H4 (cell line): ENCODE measurements at places on chromosomes 12 and 14.
A peak's percentile ranks its signal among the peaks of the same experiment; 100 is the strongest.

GRCh38 chr12:62301799-62302133 is 41.6 kb downstream of the USP15 start:
- DNase-seq = no peak

- DNase-seq = no peak
These were observed 291.0 kb downstream of the SNAPC1 start for GRCh38 chr14:62053188-62053587.

DNA sequence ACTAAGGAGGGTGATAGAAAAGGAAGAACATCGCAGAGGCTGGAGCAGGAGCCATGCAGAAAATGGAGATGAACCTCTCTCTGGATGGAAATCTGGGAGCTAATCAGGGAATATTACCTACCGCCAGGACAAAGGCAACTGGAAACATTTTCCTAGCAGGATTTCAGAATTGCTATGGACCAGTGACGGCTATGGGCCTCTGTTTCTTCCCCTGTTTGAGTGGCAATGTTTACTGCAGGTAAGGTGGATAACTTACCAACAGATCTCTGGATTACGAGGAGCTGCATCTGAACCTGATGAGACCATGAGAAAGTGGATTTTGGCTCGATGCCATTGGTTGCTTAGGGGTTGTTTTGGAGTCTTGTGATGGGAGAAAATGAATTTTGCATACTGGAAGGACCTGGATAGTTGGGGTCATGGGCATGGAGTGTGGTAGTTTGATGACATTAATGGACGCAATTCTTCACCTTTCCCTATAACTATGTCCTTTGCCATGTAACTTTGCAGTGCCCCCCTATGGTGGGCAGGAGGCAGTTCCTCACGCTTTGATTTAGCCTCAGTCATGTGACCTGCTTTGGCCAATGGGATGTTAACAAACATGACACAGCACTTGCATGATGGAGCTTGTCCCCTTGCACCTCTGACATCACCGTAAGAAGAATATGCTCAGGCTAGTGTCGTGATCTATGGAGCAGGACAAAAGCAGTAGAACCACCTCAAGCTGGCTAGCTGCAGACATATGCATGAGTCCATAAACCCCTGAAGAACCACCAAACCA is 51.1 kb downstream of the CALM1 start:
- DNase-seq = no peak

DNA sequence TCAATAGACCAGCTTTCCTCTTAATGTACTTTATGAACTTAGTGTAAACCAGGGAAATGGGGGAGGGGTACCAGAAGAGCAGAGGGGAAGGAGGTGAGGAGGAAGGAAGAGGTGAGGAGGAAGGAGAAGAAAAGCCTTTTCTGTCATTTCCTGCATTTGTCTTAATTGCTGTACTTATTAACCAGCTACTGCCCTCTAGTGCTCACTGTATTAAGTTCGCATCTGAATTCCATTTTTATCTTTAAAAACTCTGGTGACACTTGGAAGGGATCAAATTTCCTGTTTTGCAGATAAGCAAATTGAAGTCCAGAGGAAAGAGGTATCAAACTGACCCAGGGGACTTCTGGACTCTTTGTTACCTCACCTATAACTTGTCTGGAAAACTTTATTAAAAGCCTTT is 22.2 kb downstream of the MANSC1 start:
- peak; percentile 77 for DNase-seq

DNA sequence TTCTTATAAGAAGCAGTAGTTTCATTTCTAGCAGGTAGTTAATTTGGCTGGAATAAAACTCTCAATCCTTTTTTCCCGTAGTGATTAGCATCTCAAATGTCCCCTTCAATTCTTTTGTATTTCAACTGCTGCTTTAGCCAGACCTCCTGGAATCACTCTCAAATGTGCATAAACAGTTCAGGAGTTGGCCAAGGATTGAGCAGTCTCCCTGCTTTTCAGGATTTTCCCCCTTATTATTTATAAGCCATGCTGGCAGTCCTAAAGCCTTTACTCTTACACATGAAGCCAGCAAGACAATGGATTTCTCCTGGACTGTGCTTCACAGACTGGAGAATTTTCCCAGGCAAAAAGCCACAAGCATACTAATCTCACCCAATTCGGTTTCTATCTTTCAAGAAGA is 950.1 kb downstream of the VRK1 start:
- DNase-seq = no peak

DNA sequence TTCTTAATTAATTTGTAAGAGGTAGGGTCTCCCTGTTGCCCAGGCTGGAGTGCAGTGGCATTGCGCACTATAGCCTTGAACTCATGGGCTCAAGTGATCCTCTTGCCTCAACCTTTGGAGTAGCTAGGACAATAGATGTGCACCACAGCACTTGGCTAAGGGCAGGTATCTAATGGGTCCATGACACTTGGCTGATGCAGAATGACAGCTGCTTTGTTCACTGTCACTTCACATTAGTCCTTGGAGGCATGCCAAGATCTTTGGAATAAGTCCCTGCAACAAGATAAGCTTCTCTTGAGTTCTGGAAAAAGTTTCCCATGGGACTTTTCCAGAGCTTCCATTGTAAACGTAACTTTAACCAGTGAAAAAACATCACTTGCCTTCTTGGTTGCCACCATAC is 23.4 kb downstream of the COQ6 start:
- DNase-seq = no peak

GRCh38 chr14:92539875-92540274 is 26.3 kb downstream of the RIN3 start:
- DNase-seq = no peak

GRCh38 chr14:87617079-87617478 is 375.9 kb downstream of the GALC start:
- DNase-seq = no peak

DNA sequence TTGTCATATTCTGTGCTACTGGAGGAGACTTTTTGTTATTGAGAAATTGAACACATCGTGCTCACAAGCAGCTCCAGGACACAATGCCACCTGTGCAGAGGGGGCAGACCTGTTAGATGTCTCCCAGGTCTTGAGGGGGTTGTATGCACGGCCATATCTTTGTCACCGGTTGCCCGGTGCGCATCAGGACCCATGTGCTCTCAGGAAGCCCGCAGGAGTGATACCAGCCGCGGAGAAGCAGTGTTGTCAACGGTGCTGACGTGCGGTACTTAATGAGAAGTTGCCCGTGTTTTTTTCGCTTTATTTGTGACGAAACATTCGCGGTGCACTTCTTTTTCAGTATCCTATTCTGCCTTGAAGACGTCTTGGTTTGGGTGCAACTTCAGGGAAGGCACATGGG is 128.2 kb upstream of the RTL1 start:
- DNase-seq = no peak

- no peak for DNase-seq
These were observed 101.6 kb downstream of the DAD1 start for GRCh38 chr14:22487401-22487800.

- peak; percentile 22 for DNase-seq
These were observed 96.1 kb downstream of the PPHLN1 start for GRCh38 chr12:42421844-42422779.

DNA sequence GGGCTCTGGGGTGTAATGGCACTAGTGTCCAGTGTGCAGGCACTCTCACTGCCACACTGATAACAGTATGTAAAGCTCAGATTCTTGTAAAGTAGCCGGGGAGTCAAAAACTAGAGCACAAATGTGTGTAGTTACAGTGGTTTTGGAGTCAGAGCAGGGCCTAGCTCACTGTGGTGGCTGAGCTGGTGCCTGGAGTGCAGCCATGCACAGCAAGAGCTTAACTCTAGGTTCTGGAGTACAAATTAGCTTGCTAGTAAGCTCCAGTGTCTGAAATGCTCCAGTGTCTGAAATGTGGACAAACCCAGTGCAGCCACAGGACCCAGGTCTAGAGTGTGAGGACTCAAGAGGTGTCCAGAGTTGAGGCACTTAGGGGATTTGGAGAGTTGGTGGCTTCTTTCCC is 149.2 kb downstream of the MSRB3 start:
- DNase-seq = no peak

GRCh38 chr14:70188659-70189455 is at the start of gene SLC8A3:
TSS of gene SLC8A3 (minus strand) at chr14:70188951. CDS start at chr14:70168422, 20,529 bp downstream.
- DNase-seq = no peak

DNA sequence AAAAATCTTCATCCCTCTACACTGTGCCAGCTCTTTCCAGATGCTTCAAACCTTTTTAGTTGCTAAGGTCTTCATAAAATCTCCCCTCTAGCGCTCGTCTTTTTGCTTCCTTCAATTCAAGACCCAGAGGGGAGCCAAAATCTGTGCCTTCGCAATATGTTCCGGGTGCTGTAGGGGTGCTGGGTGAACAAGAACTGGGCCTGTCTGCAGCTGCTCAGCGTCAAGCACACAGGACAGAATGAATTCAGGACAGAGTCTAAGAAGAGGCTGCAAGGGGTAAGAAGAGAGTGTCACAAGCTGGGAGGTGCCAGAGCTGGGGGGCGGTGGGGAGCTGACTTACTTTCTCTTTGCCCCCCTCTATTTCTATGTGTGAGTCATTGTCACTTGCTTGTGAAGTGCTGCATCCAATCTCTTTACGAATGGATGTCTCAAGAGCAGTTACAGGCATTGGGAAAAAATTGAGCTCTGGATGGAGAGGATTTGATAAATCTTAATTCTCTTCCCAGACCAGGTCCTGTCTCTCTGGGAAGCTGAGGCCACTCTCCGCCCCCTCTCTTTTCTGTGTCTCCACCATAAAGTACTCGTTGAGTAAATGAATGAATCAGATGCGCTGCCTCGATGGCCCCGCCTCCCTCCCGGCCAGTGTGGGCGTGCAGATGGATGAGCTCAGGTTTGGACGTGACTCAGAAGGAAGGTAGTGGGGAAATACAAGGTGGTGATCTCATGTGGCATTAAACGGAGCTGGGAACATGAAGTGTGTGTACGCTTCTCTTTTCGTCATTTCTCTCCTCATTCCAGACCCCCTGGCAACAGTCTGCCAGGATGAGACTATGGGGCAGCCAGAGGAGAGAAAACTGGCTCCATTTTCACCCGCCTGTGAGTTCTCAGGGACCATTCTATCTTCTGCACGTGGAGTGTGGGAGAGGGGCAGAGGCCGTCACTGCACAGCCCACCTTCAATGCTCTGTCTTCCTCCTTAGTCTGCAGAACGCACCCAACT is 91.3 kb downstream of the TSPAN9 start:
- peak; percentile 92 for DNase-seq

GRCh38 chr12:67690656-67691055 is 42.1 kb downstream of the DYRK2 start:
- DNase-seq = no peak

- no peak for DNase-seq
These were observed 7.6 kb upstream of the SLC25A21 start for GRCh38 chr14:37179896-37180502.

DNA sequence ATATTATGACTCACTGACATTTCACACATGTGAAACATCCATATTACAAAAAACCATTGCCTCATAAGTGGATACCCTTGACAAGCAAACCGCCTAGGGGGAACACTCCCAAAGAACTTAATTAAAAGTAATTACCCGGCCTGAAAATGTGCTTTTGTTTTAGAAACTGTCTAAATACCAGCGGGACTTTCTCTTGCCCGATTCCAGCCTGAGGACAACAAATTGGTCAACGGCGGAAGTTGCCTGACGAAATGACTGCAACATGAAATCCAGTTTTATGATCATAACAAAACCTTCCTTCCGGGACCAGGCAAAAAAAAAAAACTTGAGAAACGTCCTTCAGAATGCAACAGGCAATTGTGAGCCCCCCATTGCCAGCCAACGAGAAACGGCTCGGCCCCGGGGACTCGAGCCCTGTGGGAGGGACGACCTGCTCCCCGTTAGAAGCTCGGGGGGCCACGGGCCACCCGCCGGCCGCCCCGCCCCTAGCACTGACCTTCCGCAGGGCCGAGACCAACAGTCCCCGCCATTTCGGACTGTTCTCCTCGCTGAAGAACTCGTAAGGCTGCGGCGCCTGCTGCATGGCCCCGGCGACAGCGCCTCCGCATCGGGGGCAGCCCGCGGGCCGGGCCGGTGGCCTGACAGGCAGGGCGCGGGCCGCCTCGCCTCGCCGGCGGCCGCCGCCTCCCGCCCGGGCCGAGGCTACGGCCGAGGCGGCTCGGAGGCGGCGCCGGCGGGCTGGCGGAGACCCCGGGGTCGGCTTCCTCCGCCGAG is 490 bp downstream of the SOS2 start:
- peak; percentile 25 for DNase-seq

- DNase-seq = no peak
These were observed 98.2 kb downstream of the DICER1 start for GRCh38 chr14:95059126-95059525.

GRCh38 chr12:94469522-94469921 is 9.9 kb upstream of the CEP83 start:
- no peak for DNase-seq

DNA sequence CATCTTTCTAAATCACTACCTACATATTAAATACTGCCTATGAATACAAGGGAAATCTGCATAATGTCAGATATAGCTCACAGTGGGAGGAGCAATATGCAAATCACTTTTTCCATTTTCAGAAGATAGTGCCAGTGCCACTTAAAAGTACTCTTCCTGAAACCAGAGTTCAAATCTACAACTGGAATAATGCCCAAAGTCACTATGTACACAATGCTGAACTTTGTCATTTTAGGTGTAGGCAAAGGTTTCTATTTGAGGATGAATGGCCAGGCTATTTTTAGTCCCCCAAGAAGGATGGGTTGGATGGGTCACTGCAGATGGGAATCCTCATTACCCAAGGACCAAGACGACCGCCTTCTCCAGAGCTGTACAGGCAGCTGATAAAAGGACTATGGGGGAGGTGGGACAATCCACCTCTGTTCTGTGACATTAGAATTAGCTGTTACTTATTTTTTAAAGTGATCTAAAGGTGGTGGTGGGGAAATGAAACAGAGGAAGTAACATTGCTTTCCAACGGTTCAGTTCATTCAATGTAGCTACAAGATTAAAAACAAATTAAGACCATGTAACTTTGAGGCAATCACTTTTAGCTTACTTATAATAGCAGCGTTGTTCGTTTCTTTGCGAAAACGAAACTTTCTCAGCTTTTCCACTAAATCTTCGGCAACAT is 5.6 kb downstream of the GMFB start:
- DNase-seq = no peak
